Epithelial cell of esophagus (primary cell): ENCODE measurements at places on chromosomes 1 and 21.

- no peak for DNase-seq
These were observed 699 bp upstream of the IL23R start for GRCh38 chr1:67165468-67166041.

DNA sequence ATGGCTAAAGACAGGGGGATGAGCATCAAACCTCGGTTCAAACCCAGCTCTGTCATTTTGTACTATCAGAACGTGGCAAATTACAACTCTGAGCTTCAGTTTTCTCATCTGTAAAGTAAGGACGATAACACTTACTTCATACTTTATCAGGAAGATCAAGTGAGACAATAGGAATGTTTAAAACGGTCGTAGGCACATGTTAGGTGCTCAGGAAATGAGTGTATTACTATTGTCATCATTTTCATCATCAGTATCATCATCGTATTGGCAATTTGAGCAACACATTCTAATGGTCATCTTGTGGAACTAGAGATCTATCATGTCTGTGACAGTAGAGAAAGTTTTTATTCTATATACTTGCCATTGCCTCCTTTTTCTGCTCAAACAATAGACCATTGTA is 22.1 kb upstream of the GADD45A start:
- no peak for DNase-seq

- peak; percentile 8 for DNase-seq
These were observed 8.7 kb downstream of the LAPTM5 start for GRCh38 chr1:30748699-30749401.

- no peak for DNase-seq
These were observed 12.8 kb downstream of the S100PBP start for GRCh38 chr1:32830092-32830852.

DNA sequence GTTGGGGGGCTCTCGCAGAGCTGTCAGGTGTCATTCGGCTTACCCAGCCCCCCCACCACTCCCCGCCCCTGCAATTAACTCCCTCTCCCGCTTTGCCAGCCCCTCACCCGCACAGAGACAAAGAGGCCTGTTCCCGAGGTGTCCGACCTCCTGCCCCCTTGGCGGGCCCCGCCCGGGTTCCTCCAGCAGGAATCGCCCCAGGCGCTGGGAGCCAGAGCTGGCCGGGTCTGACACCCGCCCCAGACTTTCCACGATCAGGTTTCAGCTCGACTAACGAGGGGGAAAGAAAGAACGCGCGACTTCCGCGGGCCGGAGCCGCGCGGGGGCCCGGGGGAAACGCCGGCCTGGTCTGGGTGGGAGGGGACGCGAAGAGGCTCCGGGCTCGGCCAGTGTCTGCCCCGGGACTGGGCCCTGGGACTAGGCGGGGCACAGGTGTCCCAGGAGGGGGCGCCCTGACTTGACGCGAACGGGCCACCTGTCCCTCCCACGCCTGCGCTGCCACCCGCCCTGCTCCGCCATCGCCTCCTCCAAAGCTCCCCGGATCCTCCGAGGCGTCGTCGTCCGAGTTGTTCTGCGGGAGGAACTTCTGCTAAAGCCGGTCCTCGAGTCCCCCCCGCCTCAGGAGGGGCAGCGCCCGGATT is 36.4 kb upstream of the HHAT start:
- DNase-seq, result no peak

GRCh38 chr1:88035578-88035977 is 648.5 kb upstream of the PKN2 start:
- peak; percentile 13 for DNase-seq

GRCh38 chr1:151774256-151774922 is 11.1 kb upstream of the MRPL9 start:
- no peak for DNase-seq

GRCh38 chr1:156465747-156466365 is 34.7 kb downstream of the MEF2D start:
- no peak for DNase-seq

GRCh38 chr1:94543893-94544635 is 2.5 kb upstream of the F3 start:
- peak; percentile 58 for DNase-seq

DNA sequence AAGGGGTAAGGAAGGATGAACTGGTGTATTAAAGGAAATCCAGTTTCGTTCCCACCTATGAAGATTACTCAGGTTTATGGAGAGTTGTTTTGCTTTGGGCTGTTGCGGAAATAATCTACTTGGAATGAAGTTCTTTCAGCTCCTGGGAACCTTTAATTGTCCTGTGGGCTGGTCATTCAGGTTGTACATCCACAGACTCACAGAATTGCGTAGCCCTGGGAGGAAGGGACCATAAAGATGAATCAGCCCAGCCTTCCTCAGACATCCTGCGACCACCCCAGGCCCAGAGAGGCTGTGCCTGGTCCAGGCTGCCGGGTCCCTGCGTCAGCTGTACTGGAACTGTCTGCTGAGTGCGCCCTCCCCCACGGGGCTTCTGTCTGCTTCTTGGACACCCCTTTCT is 72.7 kb downstream of the GALNT2 start:
- DNase-seq, result peak; percentile 39

GRCh38 chr1:41236781-41237180 is 5.3 kb downstream of the SCMH1 start:
- DNase-seq, result no peak

GRCh38 chr1:54304518-54304917 is 101.7 kb downstream of the SSBP3 start:
- no peak for DNase-seq

DNA sequence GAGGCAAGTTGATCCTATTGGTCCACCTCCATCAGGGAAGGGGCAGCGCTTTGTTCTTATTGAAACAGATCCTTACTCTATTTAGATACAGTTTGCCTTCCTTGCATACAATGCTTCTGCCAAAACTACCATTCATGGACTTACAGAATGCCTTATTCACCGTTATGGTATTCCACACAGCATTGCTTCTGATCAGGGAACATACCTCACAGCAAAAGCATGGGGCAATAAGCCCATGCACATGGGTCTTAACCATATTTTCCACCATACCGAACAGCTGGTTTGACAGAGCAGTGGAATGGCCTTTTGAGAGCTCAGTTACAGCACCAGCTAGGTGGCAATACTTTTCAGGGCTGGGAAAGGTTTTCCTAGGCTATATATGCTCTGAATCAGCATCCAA is 544.8 kb upstream of the ADGRL4 start:
- no peak for DNase-seq

DNA sequence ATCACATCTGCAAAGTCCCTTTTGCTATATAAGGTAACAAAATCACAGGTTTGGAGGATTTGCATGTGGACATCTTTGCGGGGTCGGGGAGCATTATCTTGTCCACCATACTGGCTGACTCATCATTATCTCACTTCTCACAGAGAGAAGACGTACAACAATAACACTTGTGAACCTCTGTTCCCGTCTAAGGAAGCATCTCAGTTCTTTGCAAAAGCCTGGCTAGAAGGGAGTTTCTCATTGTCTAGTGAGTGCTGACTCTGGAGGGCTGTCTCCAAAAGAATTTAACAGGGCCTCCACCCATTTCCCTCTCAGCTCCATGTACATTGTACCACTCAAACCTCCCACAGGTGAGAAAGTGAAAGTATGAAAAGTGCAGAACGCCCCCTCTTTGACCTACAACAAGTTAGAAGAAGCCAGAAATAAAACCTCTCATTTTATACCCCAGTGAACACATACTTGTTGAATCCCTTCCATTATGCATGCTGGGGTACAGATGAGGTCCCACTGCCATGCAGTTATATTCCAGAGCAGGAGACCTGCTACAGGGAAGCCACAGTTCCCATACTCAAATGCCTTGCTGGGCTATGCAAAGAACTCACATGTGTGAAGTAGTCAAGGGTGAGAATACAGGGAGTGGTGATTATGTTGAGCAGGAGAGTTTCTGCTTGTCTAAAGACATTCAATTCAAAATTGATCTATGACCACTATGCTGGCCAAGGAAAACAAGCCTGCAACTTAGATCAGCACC is 121.7 kb upstream of the PRDX6 start:
- no peak for DNase-seq

DNA sequence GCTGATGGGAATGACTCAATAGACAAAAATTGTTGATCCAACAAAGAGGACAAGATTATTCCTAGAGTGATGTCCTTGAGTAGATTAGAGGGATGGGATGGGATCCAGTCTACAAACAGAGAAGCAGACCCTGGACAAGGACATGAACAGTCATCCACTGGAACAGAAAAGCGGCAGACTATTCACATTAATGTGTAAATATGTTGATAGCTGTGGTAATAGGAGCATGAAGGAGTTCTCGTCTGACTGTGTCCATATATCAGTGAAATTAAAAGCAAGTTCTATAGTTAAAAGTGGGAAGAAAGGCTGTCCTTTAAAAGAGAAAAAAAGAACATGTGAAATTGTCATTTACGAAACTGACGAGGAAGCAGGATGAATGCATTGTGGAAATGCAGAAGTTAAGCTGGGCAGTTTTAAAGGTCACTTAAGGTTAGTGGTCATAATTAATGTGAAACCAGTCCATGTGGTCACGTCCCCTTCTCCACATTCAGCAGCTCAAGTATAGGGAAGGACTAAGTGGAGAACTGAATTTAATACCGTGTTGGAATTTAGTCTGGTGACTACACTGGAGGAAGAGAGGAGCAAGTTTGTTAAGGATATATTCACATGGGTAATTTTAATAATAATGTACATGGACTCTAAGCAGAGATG is 62.1 kb downstream of the PIK3R3 start:
- no peak for DNase-seq

GRCh38 chr1:30638811-30639210 is 84.6 kb downstream of the MATN1 start:
- no peak for DNase-seq

- DNase-seq, result no peak
These were observed 16.3 kb downstream of the VPS45 start for GRCh38 chr1:150083907-150084306.

DNA sequence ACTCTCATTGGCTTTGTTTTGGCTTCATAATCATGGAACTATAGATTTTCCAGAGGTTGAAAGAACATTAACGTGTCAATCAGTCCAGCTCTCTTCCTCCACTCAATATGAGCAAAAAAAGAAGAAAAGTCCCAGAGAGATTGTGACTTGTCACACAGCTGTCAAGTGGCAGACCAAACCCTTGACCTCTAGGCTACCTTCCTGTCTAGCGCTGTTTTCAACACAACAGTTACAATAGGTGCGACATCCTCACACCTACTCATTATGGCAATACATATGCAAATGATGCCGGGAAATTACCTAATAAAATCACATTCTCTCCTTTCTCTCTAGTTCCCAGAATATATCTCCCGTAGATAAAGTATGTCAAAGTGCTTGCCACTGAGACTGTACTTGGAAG is 1.1 kb downstream of the WARS2 start:
- no peak for DNase-seq

- no peak for DNase-seq
These were observed 21.7 kb downstream of the ETNK2 start for GRCh38 chr1:204130178-204130577.

DNA sequence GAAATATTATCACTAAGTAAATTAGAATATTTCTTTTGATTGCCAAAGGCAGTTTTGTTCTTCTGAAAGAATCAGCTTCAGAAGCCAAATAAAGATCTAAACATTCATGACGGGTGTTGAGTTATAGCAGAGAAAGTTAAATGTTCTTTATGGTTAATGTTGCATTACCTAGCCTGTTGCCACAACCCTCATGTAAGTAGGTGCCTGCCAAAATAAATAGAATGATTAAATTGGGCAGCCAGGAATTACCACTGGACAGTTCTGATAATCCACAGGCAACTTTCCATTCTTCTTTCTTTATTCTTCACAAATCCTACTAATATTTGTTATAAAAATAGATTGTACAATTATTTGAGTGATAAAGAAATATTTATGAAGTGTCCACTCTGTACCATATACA is 217.9 kb upstream of the NRIP1 start:
- no peak for DNase-seq

DNA sequence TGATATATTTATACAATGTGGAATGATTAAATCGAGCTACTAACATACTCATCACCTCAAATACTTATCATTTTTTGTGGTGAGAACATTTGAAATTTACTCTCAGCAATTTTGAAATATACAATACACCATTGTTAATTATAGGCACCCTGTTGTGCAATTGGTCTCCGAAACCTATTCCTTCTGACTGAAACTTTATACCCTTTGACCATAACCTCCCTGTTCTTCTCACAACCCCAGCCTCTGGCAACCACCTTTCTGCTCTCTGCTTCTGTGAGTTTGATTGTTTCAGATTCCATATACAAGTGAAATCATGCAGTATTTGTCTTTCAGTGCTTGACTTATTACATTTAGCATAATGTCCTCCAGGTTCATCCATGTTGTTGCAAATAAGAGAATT is 49.5 kb downstream of the SETD4 start:
- DNase-seq, result no peak

DNA sequence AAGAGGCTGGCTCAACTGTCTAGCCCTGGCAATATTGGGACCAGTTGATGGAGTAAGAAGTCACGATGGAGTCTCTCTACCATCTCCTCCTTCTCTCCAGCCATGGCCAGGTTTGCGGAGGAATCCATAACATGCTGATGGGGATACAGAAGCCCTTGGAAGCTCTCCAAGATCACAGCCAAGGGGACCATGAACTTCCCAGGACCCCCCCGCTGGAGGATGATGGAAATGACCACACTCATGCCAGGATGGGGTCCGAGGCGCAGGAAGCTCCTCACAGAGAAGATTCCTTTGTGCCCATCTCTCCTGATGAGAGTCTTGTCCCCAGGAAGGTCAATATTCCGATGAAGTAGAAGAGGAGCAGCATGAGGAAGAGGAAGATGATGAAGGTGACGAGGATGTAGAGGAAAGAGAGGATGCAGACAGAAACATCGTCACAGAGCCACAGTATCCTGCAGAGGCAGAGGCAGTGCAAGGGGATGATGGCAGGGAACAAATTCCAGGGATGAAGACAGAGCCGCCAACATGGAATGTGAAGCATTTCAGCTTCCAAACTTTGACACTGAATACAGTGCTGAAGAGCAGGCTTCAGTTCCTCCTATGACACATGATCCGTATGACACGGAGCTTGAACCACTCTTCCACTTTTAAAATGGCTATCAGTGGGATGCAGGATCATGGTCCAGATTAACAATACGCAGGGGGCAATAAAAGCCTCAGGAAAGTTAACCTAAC is 57.9 kb upstream of the EDN2 start:
- no peak for DNase-seq

DNA sequence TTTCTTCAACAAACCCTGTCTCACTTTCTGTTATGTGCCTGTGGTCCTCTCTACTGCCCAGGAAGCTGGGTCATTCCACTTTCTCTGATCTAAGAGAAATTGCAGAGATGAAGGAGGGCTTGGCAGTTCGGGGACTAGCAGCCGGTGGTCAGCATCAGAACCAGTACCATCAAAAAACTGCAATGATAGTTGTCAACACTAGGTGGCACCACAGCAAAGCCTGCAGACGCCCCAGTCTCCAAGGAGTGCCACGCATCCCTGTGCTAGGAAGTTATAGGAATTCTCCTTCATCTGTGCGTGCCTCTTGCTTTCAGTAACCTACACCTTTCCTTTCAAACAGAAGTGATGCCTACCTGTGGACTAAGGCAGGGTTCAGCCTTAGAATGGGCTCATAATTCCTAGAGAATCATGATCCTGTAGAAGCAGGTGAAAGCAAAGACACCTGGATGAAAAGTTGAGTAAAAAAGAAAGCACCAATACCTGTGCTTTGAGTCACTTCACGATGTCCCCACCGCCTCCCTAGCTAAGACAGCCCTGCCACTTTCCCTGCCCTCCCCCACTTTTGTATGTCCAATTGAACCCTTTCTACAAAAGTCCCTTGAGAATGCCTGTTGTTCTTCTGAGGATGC is 129.2 kb downstream of the ADAMTS1 start:
- DNase-seq, result peak; percentile 65

- DNase-seq, result no peak
These were observed 448.7 kb downstream of the LTN1 start for GRCh38 chr21:28543975-28544374.
